ENCODE measurements at places on chromosomes 4 and X. TPM values are rescaled to one million over a fixed set of nuclear protein-coding genes. Genes with fewer than 3 reads are reported as not detected.

DNA sequence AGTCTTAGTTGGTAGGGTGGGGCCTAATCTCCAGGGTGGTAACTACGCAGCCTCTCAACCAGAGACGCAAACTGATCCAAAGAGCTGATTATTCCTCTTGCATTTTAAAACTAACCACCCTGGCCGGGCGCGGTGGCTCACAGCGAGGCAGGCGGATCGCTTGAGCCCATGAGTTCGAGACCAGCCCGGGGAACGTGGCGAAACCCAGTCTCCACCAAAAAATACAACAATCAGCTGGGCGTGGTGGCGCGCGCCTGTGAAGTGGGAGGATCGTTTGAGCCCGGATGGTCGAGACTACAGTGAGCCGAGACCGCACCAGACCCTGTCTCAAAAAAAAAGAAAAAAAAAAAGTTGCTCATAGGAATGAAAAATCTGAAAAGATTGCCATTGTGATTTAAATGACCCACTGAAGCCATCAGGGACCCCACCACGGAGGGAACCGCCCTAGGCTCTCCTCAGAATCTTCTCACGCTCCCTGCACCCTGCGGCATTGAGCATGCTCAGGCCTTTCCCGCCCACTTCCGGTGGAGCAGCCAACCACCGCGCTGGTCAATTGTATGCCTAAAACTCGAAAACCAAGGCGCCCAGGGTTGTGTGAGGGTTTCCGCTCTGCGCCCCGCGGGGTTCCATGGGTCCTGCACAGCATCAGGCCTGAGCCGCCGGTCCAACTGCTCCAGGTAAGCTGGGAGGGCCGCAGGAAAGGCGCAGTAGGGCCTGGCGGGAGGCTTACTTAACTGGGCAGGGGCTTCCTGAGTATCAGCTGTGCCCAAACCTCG, at the start of gene TRIM60:
TSS of gene TRIM60 (plus strand) at position 564 of the 776 bp plus-strand sequence. CDS start 8,074 bp downstream, outside the sequence.
- DNase-seq, result no peak

- no peak for DNase-seq
Observed at GRCh38 chr4:39636531-39637184, 2.0 kb downstream of the SMIM14 start.

GRCh38 chrX:74453178-74453577, 31.9 kb downstream of the SLC16A2 start:
- no peak for DNase-seq

- no peak for DNase-seq
Observed at GRCh38 chr4:164871673-164872072, 5.3 kb upstream of the APELA start.

- no peak for DNase-seq
Observed at GRCh38 chrX:116009346-116009745, 161.2 kb upstream of the AGTR2 start.

DNA sequence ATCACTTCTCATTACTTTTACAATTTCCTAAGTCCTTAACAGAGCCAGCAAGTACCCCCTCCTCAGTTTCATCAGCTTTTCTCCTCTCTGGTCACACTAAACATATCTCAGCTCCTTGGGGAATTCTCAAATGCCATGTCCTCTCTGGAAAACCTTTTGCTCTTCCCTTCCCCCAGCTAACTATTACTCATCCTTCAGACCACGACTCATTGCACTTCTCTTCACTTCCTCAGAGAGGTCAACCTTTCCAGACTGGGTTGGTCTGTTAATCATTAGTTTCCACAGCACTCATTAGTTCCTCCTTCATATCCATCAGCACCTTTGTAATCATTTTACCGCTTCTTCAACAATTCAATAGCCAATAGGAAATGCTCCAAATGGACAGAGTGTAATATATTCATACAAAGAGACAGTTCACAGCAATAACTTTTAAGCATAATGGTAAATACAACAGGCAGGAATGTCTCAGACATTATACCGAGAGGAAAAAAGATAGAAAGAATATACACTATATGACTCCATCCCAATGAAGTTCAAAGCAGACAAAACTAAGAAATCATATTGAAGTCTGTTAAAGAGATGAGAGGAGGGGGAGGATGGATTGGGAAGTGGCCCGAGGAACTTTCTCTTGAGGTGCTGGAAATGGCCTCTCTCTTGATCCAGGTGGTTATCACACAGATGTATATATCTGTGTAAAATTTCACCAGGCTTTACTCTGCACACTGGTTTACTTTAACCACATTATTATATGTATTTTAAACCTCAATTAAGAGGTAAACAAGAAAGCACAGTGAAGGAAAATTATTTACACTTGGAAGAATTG, 39.6 kb downstream of the DDX60L start:
- DNase-seq, result peak; percentile 55

DNA sequence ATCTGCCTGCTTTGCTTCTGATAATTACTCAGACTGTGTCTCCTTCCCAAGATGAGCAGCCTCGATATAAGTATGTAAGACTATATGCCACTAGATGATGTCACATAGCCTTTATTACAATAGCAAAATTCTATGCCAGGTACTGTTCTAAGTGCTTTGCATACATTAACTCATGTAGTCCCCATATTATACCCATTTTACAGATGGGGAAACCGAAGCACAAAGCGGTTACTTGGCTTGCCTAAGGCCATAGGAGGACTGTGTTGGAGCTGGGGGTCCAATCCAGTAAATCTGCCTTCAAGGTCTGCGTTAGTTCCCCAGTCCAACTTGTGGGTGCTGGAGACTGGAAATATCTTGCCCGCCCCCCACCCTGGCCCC, 826 bp upstream of the SCML1 start:
- no peak for DNase-seq

DNA sequence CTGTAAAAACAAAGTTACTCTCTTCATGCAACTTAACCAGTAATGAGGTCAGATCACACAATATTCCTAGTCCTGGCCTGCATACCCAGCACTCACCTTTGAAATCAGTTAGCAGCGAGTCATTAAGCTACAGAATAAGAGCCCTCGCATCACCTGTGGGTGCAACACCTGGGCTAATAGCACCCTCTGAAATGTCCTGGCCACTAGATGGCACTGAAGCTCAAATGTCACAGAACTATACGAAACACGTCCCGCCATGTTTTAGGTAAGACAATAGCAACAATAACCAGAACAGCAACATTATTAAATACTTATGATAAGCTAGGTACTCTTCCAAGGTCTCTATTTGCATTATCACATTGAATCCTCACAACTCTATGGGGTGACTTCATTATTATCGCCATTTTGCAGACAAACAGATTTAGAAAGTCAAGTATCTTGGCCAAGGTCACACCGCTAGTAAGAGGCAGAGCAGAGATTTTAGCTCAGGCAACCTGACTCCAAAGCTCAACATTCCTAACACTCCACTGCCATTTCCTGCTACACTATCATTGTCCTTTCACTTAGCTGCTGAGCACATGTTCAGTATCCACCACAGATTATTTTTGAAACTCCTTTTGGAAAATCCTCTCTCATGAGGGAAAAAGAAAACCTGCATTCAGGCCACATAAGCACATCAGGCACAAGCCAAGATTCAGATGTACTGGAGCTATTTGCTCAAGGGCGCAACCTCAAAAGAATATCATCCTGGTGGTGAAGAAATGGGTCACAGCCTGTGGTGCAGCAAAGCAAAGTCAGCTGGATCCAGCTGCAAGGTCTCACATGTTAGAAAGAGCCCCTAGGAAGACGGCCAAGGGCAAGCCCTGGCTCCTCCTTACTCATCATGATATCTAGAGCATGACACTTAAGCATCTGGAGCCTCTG, 59.5 kb upstream of the KDR start:
- DNase-seq, result no peak

DNA sequence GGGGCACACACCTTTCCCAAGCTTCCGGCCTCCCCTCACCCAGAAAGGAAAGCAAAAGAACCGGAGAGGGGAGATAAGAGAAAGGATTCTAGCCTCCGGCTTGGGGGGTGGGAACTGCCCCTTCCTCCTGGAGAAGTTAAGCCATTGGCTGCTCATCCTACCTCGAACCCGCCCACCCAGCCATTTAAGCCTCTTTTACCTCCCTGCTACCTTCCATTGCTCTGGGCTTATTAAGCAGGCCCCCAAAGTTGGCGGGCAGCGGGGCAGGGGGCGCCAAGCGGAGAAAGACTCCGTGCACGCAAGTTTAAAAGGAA, 2.3 kb downstream of the MAML3 start:
- DNase-seq, result peak; percentile 93

GRCh38 chrX:39930786-39931528, 166.8 kb downstream of the BCOR start:
- no peak for DNase-seq

- no peak for DNase-seq
Observed at GRCh38 chr4:6689506-6689960, 4.1 kb upstream of the S100P start.

DNA sequence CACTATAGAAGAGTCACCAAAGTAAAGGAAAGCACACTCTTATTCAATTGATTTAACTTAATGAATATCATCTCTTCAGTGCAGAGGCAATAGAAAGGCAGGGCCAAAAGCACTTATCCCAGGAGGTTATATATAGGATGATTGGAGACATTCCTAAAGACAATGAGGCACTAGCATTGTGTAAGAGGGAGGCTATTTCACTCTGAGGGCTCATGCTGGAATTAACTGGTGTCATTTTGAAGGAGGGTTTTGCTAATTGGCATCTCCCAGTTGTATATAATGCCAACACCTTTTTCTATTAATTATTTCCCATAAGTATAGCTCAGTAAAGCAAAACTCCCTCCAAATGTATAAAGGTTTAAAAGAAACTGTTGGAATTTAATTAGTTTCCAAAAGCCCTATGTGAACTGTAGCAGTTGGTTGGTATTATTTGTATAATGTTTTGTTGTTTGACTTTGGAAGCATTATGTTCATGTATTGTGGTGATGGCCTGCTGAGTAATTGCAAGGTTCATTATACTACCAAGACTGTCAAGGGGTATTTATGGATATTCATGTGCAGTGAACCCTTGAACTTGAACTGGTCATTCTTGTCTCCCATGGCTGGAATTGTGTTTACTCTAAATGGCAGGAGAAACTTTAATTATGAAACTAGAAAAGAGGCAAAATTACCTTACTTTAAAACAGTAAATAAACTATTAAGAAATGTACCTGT, 270.3 kb downstream of the BMPR1B start:
- DNase-seq, result no peak

CACNA1F gene
- total RNA-seq, result not detected
